D341Med (cell line): ENCODE measurements at places on chromosomes 6 and 20.

DNA sequence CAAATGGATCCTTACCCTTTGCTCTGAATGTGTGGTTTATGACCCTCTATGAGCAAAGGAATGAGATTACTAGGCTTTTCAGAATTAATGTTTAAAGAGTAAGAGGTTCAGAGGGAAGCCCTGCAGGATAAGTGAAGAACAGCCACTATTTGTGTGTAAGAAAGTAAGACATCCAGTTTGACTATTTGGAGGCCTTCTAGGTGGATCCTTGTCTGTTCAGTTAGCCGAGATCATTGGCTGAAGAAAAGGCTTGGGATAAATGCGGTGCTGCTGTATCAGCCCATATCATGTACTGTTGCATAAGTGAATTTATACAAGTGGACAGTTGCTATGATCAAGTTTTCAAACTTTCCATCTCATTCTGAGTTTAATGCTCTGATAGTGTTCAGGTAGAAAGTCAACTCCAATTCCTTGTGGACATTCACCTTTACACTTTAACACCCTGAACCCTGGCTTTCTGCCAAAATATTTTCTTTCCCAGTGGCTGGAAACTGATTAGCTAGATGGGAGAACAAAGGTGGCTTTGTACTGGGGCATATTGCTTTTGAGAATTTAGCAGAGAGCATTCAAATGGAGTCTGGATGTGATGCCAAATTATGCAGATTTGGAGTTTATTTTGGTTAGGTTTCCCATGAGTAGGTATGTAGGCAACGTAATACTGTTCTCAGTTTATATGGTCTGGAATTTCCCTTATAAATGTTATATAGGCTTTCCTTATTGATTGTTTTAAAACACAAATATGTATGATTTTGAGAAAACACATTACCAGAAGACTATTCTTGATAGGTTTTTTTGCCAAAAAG lies 15.0 kb downstream of the PARD6B start:
- no peak for DNase-seq

GRCh38 chr6:83514466-83514865 lies 2.1 kb downstream of the PRSS35 start:
- DNase-seq = no peak

- no peak for DNase-seq
These were observed 280.9 kb downstream of the QKI start for GRCh38 chr6:163695414-163695864.

DNA sequence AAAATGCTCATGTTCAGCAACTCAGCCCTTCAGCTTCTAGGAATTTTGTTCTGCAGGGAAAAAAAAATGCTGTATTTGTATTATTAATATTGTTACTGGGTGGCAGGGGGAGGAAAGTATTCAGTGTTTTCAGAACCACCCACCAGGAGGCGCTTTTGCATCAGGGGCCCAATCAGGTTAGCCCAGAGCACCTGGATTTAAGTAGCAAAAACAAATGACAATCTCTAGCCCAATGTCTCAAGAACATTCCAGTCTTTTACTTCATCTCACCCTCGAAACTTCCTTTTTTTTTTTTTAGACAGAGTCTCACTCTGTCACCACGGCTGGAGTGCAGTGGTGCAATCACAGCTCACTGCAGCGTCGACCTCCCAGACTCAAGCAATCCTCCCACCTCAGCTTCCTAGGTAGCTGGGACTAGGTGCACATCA lies 635 bp upstream of the C20orf203 start:
- peak; percentile 76 for DNase-seq
